B cell (primary cell): ENCODE measurements at places on chromosomes 16 and 17.

GRCh38 chr17:9880582-9880999, 24.5 kb downstream of the RCVRN start:
- DNase-seq = no peak

DNA sequence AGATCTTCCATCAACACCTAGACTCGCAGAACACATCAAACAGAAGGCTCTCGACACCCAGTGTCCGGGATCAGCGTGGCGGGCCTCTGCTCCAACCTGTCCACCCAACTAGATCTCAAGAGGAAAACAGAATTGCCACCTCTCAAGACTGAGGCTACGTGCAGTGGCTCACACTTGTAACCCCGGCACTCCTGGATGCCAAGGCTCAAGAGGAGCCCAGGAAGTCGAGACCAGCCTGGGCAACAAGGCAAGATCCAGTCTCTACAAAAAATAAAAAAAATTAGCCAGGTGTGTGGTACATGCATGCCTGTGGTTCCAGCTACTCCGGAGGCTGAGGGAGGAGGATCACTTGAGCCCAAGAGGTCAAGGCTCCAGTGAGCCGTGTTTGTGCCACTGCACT, 132.6 kb downstream of the ZFHX3 start:
- no peak for DNase-seq

DNA sequence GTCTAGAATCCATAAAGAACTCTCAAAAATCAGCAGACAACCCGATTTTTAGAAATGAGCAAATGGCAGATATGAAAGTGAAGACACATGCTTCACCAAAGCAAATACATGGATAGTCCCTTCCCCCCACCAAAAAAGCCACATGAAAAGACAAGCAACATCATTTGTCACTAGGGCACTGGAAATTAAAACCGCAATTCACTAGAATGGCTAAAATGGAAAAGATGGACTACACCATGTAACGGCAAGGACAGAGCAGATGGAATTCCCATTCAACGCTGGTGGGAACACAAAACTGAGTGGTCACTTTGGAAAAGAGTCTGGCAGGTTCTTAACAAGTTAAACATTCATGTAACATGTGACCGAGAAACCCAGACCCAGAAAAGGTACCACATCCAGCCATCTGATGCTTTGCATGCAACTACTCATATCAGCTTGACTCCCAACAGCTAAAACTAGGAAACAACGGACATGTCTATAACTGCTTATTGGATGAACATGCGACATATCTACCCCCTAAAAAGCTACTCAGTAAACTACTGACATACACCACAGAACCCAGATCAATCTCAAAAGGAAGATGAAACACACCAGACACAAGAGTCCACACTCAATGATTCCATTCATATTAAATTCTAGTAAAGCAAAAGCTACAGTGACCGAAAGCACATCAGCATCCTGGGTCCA, 132.6 kb downstream of the ZNF778 start:
- DNase-seq = no peak

- DNase-seq = no peak
Measured at GRCh38 chr16:48277158-48277557, 29.8 kb upstream of the ABCC11 start.

GRCh38 chr16:35798885-35799426, 2339.5 kb downstream of the TP53TG3F start:
- no peak for DNase-seq

- DNase-seq = no peak
Measured at GRCh38 chr16:8512941-8513624, 77.2 kb downstream of the TMEM114 start.

GRCh38 chr17:46859996-46860395, 8.6 kb downstream of the WNT9B start:
- no peak for DNase-seq

DNA sequence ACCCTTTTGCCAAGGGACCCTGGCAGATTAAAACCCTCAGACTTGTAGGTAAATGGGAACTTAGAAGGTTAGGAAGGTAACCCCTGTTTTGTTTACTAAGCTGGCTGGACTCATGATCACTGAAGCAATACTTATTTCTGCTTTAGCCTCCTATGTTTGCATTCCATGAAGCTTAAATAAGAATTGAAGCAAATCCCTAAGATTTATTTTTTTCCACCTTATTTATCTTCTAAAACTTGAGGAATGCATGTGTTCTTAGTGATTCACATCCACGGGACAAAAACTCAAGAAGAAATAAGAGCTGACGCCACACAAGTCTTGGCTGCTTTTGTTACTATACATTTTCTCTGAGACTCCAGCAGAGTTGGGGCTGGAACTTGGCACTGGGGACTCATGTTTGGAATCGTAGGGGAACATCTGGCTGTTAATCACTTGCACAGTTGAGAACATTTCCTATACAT, 35.5 kb downstream of the CLUAP1 start:
- no peak for DNase-seq

DNA sequence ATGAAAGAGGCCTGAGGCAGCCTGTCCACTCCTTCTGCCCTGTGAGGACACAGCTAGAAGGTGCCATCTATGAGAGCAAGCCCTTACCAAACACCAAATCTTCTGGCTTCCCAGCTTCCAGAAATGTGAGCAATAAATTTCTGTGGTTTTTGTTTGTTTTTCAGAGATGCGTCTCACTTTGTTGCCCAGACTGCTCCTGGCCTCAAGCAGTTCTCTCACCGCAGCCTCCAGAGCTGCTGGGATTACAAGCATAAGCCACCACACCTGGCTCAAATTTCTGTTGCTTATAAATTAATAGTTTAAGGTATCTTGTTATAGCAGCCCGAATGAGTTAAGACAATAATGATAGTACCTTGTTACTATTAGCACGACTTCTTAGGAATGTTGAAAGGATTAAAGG, 12.5 kb upstream of the SLC16A11 start:
- no peak for DNase-seq

DNA sequence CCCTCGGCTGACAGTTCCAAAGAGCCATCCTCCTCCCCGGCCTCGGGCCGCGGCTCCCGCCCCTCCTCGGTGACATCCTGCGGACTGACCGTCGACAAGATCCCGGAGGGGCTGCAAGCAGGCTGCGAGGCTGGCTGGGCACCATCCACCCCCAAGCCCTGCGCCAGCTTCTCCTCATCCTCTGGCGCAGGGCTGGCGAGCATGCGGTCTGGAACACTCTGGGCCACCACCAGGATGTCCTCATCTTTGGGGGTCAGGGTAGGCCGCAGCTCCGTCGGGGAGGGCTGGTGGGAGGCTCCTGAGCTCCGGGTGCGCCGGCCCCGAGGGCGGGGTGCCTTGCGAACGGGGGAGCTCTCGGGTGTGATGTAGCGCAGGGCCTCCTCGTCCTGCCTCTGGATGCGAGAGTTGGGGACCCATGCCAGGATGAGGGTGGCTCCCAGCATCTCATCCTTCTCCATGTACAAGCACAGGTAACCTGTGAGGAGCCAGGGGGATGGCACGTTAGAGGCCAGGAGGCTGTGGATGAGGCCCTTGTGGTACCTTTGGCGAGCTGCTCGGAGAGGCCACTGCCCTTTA, 25.3 kb downstream of the TBC1D16 start:
- DNase-seq = no peak

- no peak for DNase-seq
Measured at GRCh38 chr16:88376835-88377726, 5.7 kb upstream of the ZNF469 start.

GRCh38 chr17:2892305-2892971, 96.2 kb downstream of the RAP1GAP2 start:
- DNase-seq = no peak

- no peak for DNase-seq
Measured at GRCh38 chr17:77810536-77810935, 148.0 kb upstream of the TNRC6C start.

DNA sequence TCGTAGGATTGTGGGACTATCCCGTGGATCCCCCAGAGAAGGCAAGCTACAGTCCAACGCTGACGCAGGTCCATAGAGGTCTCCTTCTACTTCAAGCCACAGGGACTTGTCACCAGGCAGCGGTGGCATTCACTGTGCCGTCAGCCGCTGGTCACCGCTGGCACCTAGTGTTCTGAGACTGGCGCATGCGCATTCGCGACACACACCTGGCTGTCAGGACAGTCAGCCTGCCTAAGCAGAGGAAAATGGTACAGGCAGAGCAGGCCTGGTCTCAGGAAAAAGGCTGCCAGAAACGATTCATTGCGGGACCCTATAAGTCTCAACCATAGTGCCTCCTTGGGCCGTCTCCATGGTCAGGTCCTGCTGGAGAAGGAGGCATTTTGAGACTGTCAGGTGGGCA, 138.0 kb upstream of the WSB1 start:
- no peak for DNase-seq

DNA sequence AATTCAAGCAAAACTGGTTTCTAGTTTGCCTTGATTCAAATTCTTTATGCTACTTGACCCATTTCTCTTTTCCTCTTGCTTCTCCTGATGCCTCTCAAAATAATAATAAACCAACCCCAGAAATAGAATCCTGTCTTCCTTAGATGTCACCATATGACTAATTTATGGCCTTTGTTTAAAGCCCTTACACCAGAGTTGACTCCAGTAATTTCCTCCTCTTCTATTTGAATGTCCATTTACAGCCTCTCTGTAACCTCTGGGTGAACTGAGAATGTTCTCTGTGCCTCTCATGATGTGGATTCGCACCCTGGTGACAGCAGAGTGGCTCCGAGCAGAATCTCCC, 31.5 kb downstream of the ZFHX3 start:
- DNase-seq = no peak
